ENCODE measurements at places on chromosomes 3 and 15. TPM values are rescaled to one million over a fixed set of nuclear protein-coding genes. Genes with fewer than 3 reads are reported as not detected.

DNA sequence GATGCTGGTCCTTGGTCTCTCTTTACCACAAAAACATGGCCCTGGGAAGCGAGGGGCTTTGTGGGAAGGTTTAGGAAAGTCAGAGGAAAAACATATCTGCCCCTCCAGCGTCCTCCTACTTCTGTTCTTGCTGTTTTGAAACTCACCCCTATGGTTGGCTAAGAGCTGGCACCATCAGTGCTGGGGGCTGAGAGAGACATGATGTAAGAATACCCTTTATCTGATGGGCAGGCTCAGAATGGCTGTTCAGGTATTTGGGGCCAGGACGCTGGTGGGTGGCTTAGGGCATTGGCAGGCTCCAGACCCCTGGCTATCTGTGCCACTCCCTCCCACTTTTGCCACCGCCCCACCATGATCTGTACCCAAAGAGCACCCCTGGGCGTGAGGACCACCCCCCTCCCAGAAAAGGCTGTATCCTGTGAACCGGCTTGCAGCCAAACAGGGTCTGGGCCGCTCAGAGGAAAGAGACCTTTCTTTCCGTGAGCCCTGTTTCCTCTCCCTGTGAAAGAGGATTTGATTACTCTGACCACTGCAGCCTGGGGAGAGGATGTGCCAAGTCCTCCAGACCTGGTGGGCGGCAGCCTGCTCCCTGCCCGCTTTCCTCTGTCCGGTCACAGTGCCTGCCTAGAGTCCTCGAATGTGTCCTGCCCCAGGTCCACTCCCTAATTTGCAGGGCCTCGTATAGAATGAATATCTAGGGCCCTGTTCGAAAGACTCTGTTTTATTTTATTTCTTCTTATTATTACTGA, 61.3 kb upstream of the SLC6A6 start:
- no peak overlapping the region for H3K4me3 ChIP-seq
- H3K36me3 ChIP-seq: no peaks in the 10 kb centered on the region
- H3K27me3 ChIP-seq: no peaks in the 10 kb centered on the region
- no peak for DNase-seq
- no peak overlapping the region for H3K27ac ChIP-seq

DNA sequence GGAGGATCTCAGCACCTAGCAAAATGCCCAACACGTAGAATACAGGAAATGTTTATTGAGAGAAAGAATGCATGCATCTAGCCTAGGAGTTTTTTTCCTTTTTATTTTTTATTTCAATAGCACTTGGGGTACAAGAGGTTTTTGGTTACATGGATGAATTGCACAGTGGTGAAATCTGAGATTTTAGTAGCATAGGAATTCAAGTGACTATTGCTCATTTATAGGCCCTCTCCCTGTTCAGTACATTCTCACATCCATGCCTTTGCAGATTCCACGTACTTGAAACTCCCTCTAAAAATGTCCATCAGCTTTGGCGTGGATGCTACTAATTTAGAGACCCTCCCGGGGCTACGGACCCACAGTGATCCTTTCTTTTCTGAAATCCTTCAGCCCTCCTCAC, 61.7 kb upstream of the PIAS1 start:
- H3K27ac ChIP-seq: no peak overlapping the region
- no peaks in the 10 kb centered on the region for H3K36me3 ChIP-seq
- H3K4me3 ChIP-seq: no peak overlapping the region
- H3K27me3 ChIP-seq: no peaks in the 10 kb centered on the region

DNA sequence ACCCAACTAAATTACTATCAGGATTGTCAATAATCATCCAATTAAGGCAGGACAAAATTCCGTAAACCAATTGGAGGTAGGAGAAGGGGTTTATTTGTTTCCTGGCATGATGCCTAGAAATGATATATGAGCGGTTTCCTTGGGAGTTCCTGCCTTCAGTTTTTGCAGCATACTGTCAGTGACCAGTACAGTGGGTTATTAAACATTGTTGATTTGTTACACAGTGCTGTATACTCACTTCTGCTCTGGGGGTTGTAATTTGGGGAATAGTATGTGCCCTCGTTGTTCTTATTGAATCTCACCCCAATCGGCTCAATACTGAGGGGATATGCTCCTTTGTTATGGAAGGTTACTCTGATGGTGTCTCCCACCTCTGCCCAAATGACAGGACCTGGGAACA, 22.2 kb downstream of the CP start:
- no peaks in the 10 kb centered on the region for H3K4me1 ChIP-seq
- peaks cover 62% of the 10 kb centered on the region for H3K36me3 ChIP-seq
- no peak overlapping the region for H3K4me3 ChIP-seq
- H3K27me3 ChIP-seq: no peaks in the 10 kb centered on the region
- H3K27ac ChIP-seq: peak overlapping the region; percentile 40
- no peak for DNase-seq

DNA sequence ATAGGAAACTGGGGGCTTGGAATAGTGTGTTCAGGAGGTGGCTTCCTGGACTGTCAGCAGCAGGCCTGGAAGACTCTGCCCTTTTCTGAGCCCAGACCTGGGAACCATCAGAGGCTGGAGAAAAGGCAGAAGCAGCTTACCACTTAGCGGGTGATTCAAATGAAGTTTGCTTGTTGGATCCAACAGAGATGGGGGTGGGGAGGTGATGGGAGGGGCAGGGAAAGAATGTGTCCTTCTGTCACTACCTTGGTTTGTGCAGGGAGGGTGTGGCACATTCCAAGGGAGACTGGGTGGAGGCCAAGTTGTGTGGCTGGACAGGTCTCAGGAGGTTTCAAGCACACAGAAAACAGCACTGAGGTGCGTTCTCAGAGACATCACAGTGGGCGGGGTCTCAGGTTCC, 58.8 kb downstream of the TRAK1 start:
- H3K4me3 ChIP-seq: no peak overlapping the region
- no peaks in the 10 kb centered on the region for H3K4me1 ChIP-seq
- no peak for DNase-seq

DNA sequence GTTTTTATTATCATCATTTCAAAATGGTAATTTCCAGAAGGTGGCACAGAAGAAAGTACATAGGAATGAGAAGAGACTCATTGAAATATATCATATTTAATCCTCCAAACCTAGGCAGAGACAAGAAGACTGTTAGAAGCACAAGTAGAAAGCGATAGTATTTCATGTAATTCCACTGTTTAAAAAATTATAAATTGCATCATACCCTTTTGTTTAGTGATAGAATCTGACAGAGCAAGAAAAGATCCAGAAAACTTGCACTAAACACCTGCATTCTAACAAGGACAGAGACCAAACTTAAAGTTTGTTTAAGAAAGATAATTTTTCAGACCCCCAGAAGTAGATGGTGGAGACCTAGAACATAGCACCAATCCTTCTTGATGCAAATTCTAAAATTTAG, 56.9 kb upstream of the CD96 start:
- no peak overlapping the region for H3K4me3 ChIP-seq
- no peak overlapping the region for H3K27ac ChIP-seq
- no peak for DNase-seq
- no peaks in the 10 kb centered on the region for H3K27me3 ChIP-seq
- no peaks in the 10 kb centered on the region for H3K36me3 ChIP-seq

GRCh38 chr3:194306771-194307640, 44.1 kb downstream of the CPN2 start:
- H3K4me1 ChIP-seq: no peaks in the 10 kb centered on the region
- DNase-seq: no peak
- no peaks in the 10 kb centered on the region for H3K36me3 ChIP-seq
- no peak overlapping the region for H3K4me3 ChIP-seq
- no peaks in the 10 kb centered on the region for H3K27me3 ChIP-seq

DNA sequence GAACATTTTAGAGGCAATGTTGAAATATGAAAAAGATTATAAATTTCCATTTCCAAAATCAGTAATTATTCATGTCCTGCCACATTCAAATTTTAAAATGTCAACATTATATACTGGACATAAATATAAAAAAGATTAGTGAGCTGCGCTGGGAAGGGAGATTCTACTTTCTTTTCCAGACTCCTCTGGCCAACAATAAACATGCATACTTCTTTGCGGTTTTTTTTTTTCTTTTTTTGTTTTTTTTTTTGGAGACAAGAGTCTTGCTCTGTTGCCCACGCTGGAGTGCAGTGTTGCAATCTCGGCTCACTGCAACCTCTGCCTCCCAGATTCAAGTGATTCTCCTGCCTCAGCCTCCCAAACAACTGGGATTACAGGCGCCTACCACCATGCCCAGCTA, 105.5 kb downstream of the ADAM10 start:
- H3K36me3 ChIP-seq: peaks cover 3% of the 10 kb centered on the region
- H3K27ac ChIP-seq: no peak overlapping the region
- DNase-seq: no peak
- no peaks in the 10 kb centered on the region for H3K27me3 ChIP-seq
- H3K4me1 ChIP-seq: no peaks in the 10 kb centered on the region

DNA sequence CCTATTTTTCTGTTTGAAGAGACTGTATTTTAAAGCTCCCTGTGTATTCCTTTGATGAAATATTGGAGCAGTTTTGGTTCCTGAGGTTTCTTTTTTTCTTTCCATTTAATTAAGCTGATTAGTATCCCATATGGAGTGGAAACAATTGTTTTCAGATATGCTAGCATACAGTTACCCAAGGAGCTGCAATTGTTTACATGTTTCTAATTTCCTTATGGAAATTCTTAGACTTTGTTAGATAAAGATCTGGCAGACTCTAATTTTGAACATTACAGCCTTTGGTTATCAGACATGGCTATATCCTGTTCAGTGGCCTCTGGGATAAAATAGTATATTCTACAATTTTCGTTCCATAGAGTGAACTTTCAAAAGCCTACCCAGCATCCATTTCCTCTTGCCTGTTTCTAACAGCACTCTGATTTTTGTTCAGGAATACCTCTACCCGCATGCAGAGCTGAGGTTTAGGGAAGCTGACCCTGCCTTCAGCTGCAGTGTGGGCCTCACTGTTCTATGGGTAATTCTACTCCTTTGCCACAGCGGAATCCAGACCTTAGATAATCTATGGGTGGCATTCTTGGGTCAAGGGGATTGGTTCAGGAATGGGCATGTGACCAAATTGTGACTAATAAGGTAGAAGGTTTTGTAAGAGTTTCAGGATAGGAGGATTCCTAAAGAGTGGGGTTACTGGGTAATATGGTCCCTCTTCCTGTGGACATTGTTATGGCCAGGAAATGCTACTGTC, 161.1 kb upstream of the ANKRD28 start:
- no peak overlapping the region for H3K27ac ChIP-seq
- H3K27me3 ChIP-seq: no peaks in the 10 kb centered on the region
- H3K4me3 ChIP-seq: no peak overlapping the region
- no peaks in the 10 kb centered on the region for H3K36me3 ChIP-seq

DNA sequence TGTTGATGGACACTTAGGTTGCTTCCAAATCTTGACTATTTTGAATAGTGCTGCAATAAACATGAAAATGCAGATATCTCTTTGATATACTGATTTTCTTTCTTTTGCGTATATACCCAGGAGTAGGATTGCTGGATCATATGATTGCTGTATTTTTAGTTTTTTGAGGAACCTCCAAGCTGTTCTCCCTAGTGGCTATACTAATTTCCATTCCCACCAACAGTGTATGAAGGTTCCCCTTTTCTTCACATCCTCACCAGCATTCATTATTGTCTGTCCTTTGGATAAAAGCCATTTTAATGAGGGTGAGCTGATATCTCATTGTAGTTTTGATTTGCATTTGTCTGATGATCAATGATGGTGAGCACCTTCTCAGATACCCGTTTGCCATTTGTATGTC, 12.5 kb downstream of the PATL2 start:
- no peak overlapping the region for H3K27ac ChIP-seq
- no peaks in the 10 kb centered on the region for H3K27me3 ChIP-seq
- H3K36me3 ChIP-seq: no peaks in the 10 kb centered on the region
- no peak overlapping the region for H3K4me3 ChIP-seq
- no peaks in the 10 kb centered on the region for H3K4me1 ChIP-seq

DNA sequence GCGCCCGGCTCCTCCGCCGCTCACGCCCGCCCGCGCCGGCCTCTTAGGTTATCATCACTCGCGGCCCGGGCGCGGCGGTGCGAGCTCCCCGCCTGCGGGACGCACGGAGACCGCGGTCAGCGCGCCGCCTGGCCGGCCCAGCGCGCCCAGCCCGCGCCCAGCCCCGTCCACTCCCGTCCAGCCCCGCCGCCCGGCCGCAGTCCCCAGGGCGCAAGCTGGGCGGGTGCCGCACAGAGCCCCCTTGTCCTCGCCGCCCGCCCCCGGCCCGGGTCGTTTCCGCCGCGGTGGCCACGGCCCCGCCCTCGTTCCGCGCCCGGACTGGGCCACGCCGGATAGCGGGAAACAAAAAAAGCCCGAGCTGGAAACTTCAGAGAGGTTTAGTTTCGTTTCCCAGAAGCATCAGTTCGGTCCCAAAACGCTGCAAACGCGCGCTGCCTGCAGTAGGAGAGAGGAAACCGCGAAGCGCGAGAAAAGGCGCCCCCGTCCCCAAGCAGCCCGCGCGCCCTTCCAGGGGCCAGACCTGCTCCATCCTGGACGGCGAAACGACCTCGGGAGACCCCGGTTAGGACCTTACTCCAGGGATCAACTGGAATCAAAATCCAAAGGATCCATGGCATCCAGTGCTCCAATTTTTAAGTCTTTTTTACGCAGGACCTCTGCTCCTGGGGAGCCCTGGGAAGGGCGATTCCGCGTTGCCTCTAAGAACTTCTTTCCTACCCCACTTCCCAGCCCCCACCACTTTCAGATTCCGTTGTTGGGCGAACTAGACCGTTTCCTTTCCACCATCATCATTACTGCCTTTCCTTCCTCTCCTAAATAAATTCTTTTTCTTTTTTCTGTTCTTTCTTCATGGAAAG, at the start of gene ATP10A:
ATP10A (minus strand) TSS at position 217 of the 857 bp plus-strand sequence. CDS start 231 bp downstream, outside the sequence.
- no peak for DNase-seq
- H3K27me3 ChIP-seq: peaks cover 2% of the 10 kb centered on the region
- no peak within 1 kb of the TSS for H3K27ac ChIP-seq
- peaks cover 24% of the 10 kb centered on the region for H3K4me1 ChIP-seq

- no peaks in the 10 kb centered on the region for H3K4me1 ChIP-seq
- H3K36me3 ChIP-seq: no peaks in the 10 kb centered on the region
- no peak for DNase-seq
- no peak overlapping the region for H3K4me3 ChIP-seq
Observed at GRCh38 chr3:112635674-112636073, 5.3 kb downstream of the CCDC80 start.

GRCh38 chr3:27357665-27358258, 11.4 kb downstream of the NEK10 start:
- H3K27ac ChIP-seq: no peak overlapping the region
- peaks cover 18% of the 10 kb centered on the region for H3K4me1 ChIP-seq
- DNase-seq: no peak
- H3K36me3 ChIP-seq: no peaks in the 10 kb centered on the region
- no peak overlapping the region for H3K4me3 ChIP-seq

DNA sequence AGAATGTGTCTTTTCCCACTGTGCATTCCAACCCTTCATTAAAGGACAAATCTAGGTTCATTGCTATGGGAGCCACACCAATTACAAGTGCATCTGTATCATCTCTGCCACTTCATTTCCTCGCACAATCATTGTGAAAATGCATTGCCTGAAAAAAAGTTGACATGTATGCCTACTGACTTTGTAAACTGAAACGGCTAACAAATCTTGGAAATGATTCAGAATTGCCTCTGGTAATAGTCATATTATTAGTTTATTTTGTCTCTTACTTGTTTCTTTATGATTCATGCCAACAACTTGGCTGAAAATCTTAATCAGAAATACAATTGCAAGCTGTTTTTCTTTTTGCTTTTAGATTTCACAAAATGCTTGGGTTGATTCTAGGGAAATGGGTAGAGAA, 497.1 kb downstream of the ZIC1 start:
- H3K27me3 ChIP-seq: no peaks in the 10 kb centered on the region
- H3K36me3 ChIP-seq: no peaks in the 10 kb centered on the region
- H3K4me1 ChIP-seq: no peaks in the 10 kb centered on the region
- no peak for DNase-seq
- H3K4me3 ChIP-seq: no peak overlapping the region

Gene SEC22C
- 16.3 TPM for polyA plus RNA-seq

Gene TOMM70
- 25.7 TPM for polyA plus RNA-seq

Gene ZNF860
- not detected for polyA plus RNA-seq

Gene C3orf22
- polyA plus RNA-seq: not detected

Gene ATP8B4
- polyA plus RNA-seq: 7.1 TPM

Gene AADACL2
- not detected for polyA plus RNA-seq

Gene COLQ
- polyA plus RNA-seq: 0.27 TPM

Gene TIGIT
- polyA plus RNA-seq: 0.24 TPM
